ENCODE measurements at places on chromosomes 6 and 20.

GRCh38 chr6:78598966-78599365 lies 268.4 kb upstream of the IRAK1BP1 start:
- DNase-seq, result no peak

DNA sequence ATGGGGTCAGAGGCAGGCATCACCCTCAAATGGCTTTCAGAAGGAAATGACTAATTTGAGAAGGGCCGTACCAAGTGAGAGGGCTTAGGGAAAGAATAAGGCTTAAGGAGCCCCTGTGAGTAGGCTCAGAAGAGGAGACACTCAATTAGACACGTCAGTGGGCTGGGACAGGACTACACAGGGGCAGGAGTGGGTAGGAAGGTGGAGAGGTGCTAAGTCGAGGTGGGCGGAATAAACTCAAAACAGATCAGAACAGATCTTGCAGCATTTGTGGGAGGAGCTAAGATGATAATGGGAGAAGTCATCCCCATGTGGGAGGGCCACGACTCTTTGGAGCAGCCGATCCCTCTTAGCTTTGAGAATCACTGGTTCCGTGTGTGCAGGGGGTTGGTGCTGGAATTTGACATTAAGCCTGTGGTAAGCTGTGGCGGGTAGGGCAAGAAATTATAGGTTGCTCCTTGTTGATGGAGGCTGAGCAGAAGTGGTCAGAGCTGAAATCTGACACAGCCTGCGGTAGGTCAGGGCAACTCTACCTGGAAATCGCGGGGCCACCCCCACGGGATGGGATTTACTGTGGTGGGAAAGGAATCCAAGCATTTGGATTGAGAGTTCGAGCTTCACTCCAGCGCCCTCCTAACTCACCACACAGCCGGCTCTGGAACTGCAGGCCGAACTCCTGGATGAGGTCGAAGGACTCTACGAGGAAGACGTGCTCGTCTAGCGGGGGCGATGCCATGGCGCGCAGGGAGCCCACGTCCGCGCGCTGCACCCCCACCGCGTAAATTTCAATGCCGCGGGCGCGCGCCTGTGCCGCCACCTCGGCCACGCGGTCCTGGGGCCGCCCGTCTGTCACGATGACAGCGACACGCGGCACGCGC lies 2.8 kb upstream of the RBPJL start:
- no peak for DNase-seq

- DNase-seq, result no peak
Measured at GRCh38 chr6:8382434-8382833, 52.9 kb downstream of the SLC35B3 start.

DNA sequence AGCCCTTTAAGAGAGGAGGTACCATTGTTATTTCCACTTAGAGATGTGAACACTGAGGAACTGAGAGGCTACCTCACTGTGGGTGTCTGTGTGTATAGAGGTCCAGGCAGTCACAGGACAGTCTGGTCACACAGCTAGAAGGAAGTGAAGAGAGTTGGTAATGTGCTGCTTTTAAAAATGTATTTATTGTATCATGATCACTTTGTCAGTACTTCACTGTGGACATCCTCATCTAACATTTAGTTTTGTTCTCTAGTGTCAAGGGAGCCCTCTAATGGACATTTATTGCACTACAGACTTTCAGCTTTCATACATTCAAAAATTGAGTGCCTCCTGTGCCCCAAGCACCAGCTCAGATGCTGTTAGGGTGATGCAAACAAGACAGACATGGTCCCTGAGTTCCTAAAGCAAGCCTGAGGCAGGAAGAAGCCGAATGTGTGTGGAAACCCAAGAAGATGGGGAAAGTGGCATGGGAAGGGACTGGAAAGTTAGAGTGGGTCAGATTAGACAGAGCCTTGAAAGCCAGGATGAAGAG lies 123.0 kb downstream of the SLC16A10 start:
- peak; percentile 58 for DNase-seq

- no peak for DNase-seq
Measured at GRCh38 chr6:153001767-153002612, 519 bp downstream of the MTRF1L start.

GRCh38 chr6:142395768-142396231 lies 94.0 kb downstream of the ADGRG6 start:
- DNase-seq, result no peak

DNA sequence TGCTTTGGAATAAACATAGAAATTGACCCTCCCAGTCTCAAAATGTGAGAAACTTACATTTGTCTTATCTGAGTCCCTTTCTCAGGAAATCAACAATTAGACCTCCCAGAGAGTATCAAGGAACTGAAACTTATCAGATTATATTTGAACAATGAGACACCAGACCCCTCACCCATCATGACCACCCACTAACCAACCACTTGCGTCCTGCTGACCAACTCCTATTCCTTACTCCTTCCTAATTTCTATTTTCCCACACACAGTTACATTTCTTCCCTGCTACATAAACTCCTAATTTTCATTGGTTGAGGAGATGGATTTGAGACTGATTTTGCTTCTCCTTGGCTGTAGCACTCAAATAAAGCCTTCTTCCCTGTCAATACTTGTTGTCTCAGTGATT lies 97.9 kb downstream of the TPBG start:
- no peak for DNase-seq
